Activated naive CD8-positive, alpha-beta T cell treated with anti-CD3 and anti-CD28 coated beads for 36 hours (primary cell): ENCODE measurements at places on chromosomes 1 and 21. TPM values are rescaled to one million over a fixed set of nuclear protein-coding genes. Genes with fewer than 3 reads are reported as not detected.

DNA sequence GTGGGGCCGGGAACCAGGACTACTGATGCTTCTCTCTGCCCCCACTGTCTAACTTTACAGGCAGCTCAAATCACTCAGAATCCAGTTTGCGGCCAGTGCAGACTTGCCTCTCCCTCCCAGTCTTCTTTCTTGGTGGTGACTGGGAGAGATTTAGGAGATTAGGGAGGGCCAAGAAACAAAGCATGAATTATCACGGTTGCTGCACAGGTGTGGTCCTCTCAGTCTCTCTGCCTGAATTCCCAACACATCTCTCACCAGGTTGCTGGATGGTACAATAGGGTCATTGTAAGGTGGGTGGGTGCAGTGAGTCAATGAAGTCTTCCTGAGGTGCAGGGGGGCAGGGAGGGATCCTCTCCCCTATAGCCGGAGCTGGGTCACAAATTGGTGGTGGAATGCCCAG, 12.6 kb downstream of the S100A11 start:
- DNase-seq, result no peak

- DNase-seq, result no peak
Observed at GRCh38 chr1:177306981-177307380, 136.2 kb downstream of the BRINP2 start.

- no peak for DNase-seq
Observed at GRCh38 chr1:23625929-23626535, 65.6 kb upstream of the RPL11 start.

GRCh38 chr1:36731226-36732014, 248.7 kb upstream of the CSF3R start:
- DNase-seq, result no peak

GRCh38 chr1:7136166-7136953, 351.1 kb downstream of the CAMTA1 start:
- no peak for DNase-seq

DNA sequence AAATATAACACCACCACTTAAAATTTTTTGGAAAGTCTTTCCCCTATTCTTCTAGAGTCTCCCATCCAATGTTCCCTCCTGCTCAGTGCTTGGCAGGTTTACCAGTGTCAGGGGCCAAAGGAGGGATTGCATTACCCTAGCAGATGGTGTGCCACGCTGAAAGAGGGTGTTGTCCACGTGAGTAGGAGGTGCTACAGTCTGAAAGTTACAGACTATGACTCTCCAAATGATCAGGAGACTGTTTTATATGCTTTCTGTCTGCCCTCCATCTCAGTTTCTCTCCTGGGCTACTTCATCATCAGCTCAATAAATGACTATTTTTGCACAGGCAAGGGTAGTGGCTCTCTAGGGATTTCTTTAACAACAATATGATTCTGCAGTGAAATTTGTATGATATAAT, 31.3 kb upstream of the ANGPTL7 start:
- no peak for DNase-seq

DNA sequence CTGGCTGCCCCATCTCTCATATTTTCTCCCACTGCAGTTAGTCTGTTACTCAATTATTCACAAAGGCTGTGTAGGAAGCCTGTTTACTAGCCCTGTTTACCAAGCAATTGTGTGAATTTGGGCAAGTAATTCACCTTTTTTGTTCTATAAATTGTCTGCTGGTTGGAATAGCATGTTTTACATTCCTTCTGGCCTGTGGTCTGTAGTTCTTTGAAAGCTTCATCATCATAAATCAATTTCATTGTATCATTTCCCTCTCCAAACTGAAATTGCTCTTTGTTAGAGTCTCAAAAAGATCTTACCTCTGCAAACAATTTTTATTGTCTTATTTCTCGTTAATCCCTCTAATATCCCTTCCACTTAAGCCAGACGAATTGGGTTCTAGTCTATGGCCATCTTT, 1059.5 kb upstream of the ADGRL4 start:
- no peak for DNase-seq

DNA sequence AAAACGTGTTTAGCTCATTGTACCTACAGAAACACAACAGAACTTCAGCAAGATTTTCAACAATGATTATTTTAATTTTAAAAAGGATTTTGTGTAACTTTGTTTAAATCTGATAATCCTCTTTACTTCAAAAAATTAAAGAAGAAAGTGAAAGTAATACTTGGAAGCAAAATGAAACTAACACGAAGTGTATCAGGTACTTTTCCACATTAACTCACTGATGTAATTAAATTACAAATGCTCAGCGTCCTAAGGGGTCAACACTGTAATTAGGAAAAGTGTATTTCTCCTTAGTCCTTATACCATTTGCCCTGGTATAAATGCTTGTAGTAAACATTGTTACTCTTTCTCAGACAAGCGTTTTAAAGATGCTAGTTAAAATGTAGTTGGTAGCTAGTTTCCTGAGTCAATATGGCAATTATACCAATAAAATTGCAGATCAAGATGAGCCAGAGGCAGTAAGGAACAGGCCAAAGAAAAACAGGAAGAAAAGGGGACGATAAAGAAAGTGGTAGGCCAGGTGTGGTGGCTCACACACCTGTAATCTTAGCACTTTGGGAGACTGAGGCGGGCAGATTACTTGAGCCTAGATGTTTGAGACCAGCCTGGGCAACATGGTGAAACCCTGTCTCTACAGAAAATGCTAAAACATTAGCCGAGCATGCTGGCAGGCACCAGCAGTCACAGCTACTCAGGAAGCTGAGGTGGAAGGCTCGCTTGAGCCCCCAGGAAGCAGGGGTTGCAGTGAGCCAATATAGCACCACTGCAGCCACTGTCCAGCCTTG, 553.0 kb downstream of the SMYD3 start:
- no peak for DNase-seq

GRCh38 chr1:200231787-200232231, 178.0 kb downstream of the ZNF281 start:
- DNase-seq, result no peak

DNA sequence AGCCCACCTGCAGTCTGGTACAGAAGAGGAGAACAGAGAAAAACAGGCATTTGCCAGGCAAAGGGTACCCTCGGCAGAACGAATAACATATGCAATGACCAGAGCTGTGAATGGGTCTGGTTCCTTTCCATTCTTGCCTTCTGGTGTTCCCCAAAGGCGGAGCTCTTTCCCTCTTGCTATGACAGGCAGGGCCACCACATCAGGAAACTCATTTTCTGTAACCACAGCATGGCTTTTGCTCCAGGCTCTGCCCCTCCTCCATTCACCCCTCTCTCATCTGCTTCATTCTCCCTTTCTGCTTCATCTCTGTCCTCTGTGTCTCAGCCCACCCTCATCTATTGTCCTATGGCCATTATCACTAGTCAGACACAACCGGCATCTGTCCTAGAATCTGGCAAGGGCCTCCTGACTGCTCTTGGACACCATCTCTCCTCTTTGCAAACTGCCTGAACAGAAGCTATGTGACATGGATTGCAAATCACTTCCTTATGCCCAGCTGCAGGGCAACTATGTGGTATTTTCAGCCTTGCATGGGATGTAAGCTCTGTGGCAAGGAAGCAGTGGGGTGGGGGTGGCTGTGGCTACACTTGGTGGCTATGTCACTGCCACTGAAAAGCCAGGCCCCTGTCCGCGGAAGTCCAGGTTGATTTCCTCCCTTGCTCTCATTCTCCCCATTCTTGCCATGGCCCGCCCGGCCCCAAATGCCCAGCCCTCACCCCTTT, 78.8 kb upstream of the ABCD3 start:
- no peak for DNase-seq

DNA sequence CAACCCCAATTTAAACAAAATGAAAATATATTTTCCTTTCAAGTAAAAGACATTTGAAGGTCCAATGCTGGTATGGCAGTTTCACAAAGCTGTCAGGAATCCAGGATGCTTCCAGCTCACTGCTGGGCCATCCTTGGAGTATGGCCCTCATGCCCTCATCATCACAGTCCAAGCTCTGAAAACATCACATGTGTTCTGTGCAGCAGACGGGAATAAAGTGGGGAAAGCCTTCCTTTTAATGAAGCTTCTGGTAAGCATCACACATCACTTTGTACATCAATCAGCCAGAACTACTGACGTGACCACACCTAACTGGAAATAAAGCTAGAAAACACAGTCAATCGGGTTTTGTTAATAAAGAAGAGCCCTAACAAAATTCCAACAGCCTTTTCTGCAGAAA, 22.7 kb downstream of the CDC42BPA start:
- DNase-seq, result no peak

GRCh38 chr1:35939484-35939883, 8.6 kb downstream of the AGO3 start:
- no peak for DNase-seq

DNA sequence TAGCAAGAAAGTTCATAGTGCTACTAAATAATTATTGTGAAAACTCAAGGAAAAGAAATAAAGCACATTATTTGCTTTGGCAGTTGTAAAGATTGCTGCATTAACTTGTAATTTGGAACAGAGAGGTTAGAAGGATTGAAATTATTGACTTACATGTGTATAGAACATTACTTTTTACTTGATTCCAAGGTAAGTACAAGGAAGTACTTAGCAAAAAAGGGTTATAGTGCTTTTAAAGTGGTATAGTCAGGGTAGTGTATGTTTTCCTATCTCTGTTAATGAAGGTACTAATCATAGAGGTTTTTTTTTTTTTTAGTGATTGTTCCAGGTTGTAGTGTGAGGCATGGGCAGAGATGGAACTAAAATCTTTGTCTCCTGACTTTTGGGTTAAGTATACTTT, 29.4 kb downstream of the MAN1A2 start:
- no peak for DNase-seq

DNA sequence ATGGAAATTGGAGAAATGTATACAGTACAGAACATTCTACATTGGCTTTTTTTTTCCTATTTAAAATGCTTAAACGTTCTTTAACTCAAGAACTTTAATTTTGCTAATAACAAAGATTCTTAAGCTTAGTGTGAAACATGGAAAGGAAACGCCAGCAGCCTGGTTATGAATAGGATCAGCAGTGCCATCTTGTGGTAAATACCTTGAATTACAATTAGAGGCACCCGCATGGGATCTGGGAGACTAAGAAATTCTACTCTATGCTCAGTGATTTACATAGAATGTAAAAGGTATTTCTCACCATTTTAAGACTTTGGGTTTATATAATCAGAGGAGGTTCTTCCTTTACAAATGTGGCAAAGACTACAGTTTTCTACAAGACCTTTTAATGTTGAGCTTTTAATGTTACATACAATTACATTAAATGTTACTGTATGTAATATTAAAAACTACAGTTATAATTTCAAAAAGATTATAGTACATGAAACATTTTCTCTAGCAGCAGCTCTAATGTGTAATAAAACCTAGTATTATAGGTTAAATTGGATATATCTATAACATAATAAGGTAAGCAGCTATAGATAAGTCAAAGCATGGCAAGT, 32.1 kb upstream of the APOBEC4 start:
- DNase-seq, result peak; percentile 5

Gene FAM110D
- not detected for total RNA-seq

Gene PADI4
- total RNA-seq, result 4.2 TPM

Gene TCHH
- 0.22 TPM for total RNA-seq

Gene PRDM16
- total RNA-seq, result 0.12 TPM

Gene MEX3A
- 0.35 TPM for total RNA-seq

Gene KRTAP19-6
- not detected for total RNA-seq

Gene PTGFRN
- total RNA-seq, result 9.4 TPM

Gene KCNAB2
- total RNA-seq, result 218 TPM
